Femur (tissue), 1 donor: ENCODE measurements at places on chromosomes 2 and 18.

DNA sequence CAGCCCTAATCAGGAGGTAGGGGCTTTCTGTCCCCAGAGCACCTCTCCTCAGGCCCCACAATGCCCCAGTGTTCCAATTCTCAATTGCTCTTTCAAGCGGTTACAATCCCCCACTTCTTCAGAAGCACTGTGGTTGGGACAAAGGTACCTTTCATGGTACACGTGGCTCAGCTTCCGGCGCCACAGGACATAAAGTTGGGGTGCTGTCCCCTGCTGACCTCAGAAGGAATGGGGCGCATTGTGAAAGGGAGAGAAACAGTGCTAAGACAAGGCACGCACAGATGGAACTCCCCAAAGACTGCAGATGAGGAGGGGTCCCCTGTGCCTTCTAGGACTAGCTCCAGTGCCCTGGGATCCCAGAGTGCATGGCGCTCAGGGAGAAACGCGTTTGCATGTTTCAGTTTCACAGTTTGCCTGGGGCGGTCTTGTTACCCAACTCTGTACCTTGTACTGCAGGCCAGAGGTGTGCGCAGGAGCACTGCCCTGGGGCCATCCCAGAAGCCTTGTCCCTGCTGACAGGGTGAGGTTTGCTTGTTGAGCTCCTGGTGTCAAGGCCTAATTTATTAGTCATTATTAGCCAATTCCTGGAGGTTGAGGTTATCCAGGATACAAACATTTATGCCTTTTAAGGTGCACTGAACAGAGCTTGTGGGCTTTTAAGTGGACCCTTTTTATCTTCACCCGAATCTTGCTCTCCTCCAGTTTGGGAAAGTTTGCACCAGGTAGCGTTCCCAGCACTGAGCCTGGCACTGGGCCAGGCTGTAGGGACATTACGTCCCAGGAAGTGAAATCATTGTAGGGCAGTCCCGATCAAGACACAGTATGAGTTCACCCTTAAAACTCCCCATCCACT, 7.6 kb downstream of the CNDP1 start:
- no peak for DNase-seq

GRCh38 chr2:74128206-74128605, 19.5 kb downstream of the BOLA3 start:
- DNase-seq: no peak

- DNase-seq: peak; percentile 46
Measured at GRCh38 chr2:134120406-134120732, 133.5 kb upstream of the MGAT5 start.

DNA sequence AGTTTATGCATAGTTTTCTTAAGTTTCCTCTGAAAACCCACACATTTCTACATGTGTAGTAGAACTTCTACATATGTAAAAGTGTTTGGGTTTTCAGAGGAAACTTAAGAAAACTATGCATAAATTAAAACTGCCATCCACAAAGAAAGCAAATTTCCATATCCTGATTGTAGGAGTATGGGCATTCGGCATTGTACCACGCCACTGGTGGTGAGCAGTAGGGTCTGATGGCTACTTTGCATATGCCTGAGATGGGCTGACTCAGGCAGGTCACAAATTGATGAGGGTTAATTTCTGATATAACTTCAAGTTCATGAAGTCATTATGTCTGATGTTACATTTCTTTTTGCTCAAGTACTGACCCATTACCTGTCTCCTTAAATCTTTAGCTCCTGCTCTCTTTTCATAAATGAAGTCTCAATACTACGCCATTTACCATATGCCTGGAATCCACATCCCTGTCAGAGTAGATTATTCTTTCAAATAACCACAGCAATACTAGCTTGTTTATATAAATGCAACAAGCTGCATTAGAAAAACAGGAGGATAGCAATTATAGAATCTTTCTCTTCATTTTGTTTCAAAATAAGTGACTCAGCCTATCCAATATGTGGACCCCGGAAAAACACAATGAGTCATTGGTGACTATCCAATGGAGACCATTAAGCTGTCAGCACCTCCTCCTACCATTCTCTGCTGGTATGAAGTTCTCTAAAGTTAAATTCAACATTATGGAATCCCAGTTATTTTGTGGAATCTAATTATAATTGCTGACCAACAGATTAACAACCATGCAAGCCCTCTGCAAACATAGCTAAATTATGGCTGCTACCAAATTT, 355.2 kb upstream of the UBE2E3 start:
- no peak for DNase-seq

DNA sequence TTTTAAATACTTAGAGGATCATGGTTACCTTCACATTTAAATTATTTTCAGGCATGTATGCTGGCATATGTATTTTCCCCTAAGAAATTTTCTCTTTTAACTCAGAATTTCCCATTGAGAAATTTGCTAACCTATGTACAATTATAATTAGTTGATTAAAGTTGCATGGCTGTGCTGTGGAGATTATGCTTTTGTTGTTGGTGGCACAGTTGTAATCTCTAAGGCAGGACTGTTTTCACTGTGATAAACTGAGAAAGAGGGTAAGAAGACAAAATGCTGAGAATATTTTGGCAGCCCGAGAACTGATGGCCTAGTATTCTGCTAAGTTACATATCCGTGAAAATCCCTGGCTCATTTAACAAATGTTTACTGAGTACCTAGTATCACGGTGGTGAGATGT, 1.4 kb downstream of the VRK2 start:
- no peak for DNase-seq

- peak; percentile 11 for DNase-seq
Measured at GRCh38 chr18:66616523-66616983, 12.7 kb upstream of the CDH19 start.

DNA sequence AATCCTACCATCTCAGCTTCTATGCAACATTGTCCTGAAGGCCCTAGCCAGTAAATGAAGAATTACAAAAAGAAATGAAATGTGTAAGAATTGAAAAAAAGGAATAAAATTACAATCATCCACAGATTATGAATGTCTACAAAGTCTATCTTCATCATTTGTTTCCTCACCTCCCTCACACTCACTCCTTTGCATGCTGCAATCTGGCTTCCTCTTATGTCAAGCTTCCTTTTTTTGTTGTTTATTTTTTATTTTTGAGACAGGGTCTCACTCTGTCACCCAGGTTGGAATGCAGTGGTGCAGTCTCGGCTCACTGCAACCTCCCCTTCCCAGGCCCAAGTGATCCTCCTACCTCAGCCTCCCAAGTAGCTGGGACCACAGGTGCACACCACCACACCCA, 129.0 kb downstream of the CABYR start:
- DNase-seq: no peak

DNA sequence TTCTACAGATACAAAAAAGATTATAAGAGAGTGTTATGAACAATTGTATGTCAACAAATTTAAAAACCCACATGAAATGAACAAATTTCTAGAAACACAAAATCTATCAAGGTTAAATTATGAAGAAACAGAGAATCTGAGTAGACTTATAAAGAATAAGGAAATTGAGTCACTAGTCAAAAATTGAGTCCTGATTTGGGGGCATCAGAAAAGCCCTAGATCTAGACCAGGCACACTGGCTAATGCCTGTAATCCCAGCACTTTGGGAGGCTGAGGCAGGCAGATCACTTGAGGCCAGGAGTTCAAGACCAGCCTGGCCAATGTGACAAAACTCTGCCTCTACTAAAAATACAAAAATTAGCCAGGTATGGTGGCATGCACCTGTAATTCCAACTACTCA, 15.3 kb upstream of the SPR start:
- DNase-seq: no peak

DNA sequence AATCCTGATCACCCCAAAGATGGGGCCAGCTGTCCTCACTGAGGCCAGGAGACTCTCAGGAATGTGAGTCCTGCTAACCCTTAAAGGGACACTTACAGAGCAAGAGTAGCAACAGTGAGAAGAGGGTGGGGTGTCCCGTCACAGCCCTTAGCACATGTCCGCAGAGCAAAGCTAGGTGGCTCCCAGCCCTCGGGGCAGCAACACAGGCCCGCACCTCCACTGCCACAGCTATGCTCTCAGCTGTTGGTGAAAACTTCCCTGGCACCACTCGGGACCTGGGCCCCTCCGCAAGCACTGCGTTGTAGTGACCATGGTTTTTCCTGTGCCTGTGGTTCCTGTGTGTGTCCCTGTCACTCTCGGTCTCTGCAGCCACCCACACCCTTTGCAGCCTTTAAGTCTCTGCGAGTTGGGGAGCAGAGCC, 76.4 kb upstream of the UXS1 start:
- no peak for DNase-seq

DNA sequence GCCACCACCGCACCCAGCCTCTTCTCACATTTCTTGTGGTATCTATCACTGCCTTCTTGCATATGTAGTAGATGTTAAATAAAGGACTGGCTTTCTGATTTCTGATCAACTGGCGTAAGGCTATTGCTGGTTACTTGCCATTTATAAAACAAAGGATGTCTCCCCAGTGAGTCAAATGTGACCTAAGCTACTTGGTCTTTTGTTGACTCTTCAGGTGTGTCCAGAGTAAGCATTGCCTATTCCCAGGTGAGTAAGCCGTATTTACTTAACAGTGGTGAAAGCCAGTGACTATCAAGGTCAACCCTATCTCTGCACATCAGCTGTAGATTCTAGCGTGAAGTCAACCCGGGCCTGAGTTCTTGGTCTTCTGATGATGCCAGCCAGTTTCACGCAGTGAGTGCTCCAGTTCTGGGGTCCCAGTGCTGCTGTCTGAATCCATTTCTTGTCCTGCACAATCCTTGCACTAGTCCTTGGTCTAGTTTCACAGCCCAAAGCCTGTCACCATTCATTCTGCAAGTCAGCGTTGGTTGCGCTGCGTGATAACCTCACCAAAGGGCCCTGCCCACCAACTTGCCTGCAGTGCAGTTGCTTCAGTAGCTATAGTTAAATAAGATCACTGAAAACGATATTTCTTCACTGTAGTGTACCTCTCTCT, 120.2 kb downstream of the GBX2 start:
- no peak for DNase-seq

DNA sequence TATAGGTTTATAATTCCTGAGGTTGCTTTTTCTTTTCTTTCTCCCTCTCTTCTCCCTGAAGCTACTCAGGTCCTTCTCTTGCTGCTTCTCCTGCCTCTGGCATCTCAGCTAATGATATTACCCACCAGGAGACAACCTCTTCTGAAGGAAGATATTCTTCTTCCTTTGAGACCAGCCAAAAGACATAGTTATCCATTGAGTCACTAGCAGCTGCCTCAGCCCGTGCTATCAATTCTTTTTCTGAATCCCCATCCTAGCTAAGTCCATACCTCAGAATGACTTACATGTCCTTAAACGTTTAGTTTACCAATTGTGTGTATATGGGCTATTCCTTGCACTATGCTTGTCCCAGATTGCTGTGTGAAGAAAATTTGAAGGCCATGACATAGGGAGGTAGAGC, 25.0 kb upstream of the RNF103 start:
- DNase-seq: no peak

- DNase-seq: no peak
Measured at GRCh38 chr18:3886575-3887322, 436.8 kb downstream of the TGIF1 start.
